CD4-positive, alpha-beta memory T cell (primary cell): ENCODE measurements at places on chromosomes 3 and 15.

- no peak for DNase-seq
Observed at GRCh38 chr3:186896875-186897274, 33.5 kb upstream of the ST6GAL1 start.

GRCh38 chr15:79844221-79844620 is 52.6 kb downstream of the MTHFS start:
- DNase-seq: no peak

- no peak for DNase-seq
Observed at GRCh38 chr3:192215-192929, 4.2 kb upstream of the CHL1 start.

DNA sequence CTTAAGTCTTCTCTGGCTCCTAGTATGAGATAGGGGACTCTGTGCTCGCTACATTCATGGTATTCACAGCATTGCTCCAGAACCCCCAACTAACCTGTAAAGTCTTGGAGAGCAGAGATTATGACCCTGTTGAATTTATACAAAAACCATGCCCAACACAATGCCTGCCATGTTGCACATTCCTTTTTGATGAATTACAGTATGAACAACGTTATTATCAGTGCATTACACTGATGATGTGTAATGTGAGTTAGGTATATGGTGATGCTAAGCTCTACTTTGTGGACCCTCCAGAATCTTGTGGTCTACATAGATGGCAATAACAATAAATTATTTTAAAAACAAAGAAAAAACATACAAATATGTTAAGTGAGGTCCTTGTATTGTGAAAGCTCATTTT is 64.3 kb downstream of the EOMES start:
- no peak for DNase-seq

DNA sequence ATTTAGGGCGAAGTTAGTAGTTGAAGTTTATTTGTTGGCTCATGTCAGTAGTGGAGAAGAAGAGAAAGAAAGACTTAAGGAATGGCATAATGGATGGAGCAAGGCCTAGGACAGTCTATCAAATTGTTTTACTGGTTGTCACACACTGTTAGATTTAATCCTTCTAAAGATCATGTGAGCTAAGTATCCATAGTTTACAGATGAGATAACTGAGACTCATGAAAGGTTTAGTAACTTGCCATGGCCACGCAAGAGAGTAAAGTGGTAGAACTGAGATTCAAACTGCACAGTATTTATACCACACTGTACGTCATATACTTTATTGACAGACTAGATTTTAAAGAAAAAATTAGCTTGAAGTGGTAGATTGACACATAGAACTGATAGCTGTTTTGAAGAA is 11.4 kb downstream of the SPRED1 start:
- DNase-seq: no peak

DNA sequence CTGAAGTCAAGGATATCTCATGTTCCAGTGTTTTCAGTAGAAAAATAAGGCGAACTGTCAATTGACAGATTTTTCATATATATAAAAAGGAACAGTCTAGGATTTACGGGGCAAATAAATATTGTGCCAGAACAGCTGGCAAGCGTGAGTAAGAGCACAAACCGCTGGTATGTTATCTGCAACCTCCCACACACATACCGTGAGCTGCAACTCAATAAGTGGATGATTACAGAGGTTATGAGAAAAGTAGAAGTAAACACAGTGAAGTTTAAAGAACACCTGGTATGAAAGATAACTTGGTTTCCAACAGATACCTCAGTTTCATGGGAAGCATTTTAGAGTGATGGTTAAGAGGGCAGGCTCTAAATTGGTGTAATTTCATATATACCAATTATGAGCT is 733.4 kb downstream of the TUSC7 start:
- DNase-seq: no peak

- DNase-seq: no peak
Observed at GRCh38 chr3:33417066-33417673, 23.0 kb downstream of the UBP1 start.

GRCh38 chr3:172456404-172456803 is 8.1 kb upstream of the GHSR start:
- DNase-seq: no peak

DNA sequence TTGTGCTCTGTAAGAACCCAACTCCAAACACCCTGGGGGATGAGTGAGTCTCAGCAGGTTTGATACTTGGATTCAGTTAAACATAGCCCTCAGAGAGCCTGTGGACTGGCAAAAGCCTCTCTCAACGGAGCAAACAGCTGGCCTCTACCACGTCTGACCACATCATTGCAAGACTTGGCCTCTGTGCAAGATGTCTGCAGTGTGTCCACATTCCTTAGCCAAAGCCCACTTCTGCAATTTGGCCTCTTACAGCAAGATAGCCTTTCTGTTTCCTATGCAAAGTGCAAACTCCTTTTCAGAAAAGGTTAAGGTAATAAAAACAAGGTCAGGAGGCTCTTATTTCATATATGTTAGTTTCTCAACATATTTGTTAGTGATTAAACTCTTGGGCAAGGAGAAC is 27.9 kb downstream of the FBN1 start:
- DNase-seq: no peak
